ENCODE measurements at places on chromosomes 11 and 22.
A peak's percentile ranks its signal among the peaks of the same experiment; 100 is the strongest.

GRCh38 chr11:93850594-93851018, at the start of gene VSTM5:
VSTM5 (minus strand) TSS chr11:93850618; CDS start chr11:93850502, 116 bp downstream.
- no peak for DNase-seq

DNA sequence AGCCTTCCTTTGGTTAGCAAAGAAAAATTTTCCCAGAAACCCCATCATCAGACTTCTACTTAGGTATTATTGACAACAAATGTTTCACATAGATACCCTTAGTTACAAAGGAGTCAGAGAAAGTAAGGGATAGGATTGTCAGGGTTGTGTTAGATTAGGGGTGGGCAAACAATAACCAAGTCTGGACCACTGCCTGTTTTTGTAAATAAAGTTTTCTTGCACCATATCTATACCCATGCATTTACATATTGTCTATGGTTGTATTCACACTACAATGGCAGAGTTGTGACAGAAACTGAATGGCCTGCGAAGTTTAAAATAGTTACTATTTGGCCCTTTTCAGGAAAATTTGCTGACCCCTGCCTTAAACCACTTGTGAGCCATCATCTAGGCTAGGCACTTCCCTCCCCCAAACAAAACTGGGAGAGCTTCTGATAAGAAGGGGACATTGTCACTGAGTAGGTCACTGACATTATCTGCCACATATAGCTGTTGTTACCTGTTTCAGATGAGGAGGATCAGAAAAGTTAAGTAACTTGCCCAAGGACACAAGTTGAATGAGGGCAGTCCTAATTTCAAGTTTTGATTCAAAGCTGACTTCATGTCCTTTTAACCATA, 40.7 kb upstream of the TMEM135 start:
- DNase-seq = no peak

DNA sequence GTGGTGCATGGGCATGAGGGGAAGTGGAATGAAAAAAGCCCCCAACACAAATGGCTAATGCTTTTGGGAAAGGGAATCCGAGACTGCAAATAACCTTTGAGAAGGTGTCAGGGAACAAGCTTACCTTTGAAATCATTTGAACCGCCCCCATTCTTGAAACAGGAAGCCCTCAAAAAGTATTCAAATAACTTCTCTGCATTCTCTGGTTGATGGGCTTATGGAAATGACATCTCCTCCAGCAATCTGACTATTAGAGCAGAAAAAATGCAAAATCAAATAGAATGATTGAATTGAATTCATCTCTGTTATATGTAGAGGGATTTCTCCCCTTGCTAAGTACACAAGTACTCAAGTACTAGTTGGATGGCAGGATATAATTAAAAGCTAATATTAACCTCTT, 409.9 kb downstream of the TMEM135 start:
- no peak for DNase-seq

DNA sequence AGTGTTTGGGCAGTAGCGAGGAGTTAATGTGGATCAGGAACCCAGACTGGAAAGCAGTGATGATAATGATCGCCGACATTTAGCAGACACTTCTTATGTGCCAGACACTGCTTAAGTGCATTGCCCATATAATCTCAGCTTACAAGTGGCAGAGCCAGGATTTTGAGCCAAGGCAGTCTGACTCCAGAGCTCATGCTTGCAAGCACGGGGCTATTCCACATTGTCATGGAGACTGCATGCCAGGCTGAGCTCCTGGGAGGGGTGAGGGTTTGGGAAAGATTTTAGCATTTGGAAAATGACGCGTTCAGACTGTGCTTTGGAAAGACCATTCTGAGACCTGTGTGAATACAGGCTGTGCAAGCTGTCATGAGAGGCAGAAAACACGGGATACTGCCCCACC, 302.7 kb downstream of the DDX10 start:
- peak; percentile 75 for DNase-seq

DNA sequence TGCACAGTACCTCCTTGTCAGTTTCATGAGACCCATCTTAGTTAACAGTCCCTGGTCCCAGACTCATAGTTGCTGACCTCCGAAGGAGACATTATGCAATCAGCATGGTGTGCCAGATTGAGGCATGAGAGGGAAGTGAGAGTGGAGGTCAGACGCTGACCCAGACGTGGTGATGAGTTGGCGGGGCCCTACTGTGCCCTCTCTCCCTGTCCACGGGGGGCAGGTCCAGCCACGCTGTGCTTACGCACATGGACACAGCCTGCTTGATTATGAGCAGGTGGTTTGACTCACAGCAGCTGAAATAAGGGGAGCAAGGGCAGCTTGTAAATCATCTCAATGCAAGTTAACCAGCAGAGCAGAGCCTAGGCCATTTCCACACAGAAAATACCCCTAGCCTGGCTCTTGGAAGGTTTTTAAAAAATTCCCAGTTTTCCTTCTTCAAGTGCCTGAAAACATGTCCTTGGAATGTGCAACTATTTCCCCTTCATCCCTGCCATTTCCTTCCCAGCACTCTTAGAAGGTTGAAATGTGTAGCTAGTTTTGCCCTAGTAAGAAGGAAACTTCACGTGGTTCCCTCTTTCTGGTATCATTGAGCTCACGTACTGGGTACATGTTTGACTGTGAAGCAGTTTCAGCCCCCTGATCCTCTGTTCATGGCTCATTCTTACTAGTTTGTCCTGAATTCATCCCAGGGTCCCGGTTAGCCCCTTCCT, 122.6 kb upstream of the SORL1-AS1 start:
- no peak for DNase-seq

DNA sequence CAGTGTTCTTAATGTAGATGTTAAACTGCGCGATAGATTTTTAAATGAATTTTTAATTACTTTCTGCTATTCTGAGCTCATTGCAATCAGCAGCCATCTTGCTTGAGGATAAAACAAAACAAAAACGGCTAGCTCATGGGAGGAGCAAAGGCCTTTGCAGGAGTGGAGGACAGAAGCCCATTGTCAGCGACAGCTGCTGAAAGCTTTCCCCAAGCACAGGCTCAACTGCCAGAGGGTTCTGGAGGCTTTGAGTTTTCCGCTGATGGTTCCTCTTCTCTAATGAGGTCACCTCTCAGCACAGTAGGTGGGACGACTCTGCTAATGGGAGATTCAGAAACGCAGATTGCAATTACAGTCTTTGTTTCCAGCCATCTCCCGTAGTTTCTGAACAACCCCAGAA, 167.1 kb upstream of the TTC12 start:
- DNase-seq = no peak

DNA sequence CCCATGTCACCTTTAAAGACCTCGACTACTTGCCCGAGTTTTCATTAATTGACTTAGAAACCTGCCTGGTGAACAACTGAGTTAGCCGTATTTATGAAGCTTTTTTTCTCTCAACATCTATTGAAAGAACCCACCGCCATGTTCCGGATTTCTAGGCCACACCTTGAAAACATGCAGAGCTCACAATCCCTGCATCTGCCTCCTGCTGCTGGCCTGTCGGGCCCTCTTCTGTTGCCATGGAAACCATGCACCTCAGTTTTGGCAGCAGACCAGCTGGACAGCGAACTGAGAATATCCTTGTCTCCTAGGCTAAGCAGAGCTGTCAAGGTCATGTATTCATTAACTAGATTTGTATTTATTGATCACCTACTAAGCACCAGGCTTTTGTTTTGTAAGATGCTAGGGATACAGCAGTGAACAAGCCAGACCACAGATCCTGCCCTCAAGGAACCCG, 4.3 kb upstream of the PATZ1 start:
- no peak for DNase-seq

- no peak for DNase-seq
Observed at GRCh38 chr11:102788334-102788995, 8.0 kb upstream of the MMP10 start.

DNA sequence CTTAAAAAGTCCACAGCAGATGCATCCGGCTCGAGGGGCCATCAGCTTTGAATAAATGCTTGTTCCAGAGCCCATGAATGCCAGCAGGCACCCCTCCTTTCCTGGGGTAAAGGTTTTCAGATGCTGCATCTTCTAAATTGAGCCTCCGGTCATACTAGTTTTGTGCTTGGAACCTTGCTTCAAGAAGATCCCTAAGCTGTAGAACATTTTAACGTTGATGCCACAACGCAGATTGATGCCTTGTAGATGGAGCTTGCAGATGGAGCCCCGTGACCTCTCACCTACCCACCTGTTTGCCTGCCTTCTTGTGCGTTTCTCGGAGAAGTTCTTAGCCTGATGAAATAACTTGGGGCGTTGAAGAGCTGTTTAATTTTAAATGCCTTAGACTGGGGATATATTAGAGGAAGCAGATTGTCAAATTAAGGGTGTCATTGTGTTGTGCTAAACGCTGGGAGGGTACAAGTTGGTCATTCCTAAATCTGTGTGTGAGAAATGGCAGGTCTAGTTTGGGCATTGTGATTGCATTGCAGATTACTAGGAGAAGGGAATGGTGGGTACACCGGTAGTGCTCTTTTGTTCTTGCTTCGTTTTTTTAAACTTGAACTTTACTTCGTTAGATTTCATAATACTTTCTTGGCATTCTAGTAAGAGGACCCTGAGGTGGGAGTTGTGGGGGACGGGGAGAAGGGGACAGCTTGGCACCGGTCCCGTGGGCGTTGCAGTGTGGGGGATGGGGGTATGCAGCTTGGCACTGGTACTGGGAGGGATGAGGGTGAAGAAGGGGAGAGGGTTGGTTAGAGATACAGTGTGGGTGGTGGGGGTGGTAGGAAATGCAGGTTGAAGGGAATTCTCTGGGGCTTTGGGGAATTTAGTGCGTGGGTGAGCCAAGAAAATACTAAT, 1.9 kb downstream of the NEAT1 start:
- peak; percentile 60 for DNase-seq

DNA sequence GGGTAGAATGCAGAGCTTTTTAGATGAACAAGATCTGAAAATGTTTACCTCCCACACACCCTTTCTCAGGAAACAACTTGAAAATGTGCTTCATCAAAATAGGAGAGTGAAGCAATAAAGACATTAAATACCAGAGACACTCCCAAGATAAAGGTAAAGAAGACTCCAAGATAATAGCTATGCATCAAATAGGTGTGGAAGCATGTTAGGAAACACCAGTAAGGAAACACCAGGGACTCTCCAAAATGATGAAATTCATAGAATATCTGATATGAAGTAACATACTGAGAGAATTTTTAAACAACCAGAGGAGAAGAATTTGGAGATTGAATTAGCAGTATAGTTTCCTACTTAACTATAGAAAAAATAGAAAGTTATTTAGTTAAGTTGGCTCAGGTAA, 57.0 kb downstream of the OR10A6 start:
- DNase-seq = no peak

DNA sequence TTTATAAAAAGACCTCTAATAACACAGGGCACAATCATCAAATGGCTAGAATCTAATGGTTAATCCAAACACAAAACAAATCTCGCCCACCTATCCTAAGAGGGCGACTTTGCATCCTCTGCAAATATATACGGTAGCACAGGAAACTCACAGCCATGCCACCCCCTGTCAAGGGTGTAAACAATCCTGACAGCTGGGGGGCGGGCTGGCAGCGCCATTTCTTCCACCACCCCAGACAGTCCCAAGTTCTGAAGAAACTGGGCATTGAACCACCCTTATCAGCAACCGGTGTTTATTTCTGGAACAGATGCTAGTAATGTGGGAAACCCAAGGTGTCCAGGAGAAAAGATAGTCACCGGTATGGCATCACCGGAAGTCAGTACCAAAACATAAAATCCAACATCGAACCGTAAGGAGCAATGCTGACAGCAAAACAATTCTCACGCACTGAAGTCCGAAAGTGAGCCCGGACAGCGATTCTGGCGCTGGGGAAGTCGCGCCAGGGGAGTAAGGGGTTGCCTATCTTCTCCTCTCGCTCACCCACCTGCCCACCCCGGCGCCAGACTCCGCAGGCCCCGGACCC, 825 bp downstream of the FBXO3 start:
- DNase-seq = no peak

DNA sequence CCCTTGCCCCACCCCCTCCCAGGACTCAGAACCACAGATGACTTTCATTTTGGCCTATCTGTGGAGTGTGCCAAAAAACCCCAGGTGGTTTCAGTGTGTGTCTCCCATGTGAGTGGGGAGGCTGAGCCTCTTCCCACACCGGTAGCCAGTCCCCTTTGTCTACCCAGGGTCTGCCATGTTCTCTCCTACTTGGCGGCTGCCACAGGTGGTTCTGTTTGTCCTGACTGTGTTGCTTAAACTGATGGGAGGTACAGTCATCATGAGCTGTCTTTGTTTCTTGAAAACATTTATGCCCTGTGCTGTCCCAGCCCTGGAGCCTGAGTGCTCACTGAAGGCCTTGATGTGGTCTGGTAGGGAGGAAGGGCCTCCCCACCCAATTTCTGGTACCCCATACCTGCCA, 39.7 kb upstream of the SUSD2 start:
- no peak for DNase-seq

GRCh38 chr22:44160421-44160820, 20.3 kb upstream of the PARVG start:
- no peak for DNase-seq

DNA sequence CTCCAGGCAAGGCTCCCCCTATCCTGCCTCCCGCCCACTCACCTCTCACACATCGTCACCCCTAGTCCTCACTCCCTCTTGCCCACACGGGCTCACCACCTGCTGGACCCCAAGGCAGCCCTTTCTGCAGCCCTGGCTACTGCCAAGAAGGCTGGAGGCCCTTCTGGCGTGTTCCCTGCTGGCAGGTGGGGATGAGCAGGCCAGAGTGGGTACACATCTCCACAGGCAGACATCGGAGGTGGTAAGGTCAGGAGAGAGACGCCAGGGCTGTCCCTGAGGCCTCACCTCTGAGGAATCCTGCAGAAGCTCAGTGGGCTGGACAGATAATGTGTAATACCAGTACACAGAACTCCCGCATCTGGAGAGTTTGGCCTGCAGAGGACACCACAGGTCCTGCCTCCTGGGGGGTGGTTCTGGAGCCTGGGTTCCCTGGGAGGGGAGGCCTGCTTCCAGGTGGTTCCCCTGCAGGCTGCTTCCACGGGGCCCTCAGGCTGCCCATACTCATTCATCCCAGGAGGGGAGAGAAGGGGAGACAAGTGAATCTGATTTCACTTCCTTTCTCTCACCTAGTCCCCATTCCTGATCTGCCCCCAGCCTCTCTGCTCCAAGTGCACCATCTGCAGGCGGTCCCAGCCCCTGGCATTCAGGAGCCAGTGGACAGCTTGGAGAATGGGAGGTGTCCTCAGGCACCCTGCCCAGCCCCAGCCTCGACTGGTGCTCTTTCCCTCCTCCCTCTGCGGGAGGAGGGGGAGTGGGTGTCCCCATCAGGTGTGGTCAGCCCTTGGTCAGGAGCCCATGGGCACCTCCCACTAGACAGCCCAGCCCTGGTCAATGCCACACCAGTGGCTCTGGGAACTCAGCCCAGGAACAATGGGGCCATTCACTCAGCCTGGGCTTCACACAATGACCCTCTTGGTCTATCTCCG, 6.1 kb upstream of the CHST1 start:
- no peak for DNase-seq

DNA sequence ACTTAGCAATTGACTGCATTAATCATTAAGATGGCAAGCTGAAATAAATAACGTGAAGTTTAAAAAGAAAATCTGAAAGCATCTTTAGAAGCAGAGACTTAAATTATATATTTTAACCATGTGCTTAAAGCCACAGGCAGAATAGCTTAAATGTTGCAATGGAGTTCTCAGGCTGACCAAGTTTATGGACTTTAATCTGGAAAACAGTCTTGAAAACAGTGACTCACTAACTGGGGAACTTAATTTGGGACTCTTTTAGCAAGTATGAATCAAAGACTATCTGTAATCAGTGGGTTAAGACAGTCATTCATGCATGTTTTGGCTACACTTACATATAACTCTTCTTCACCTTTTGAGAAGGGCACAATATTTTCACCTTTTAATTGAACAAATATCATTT, 12.6 kb upstream of the GLYATL1 start:
- DNase-seq = no peak

- no peak for DNase-seq
Observed at GRCh38 chr11:69523453-69523852, 42.0 kb downstream of the LINC01488 start.
